Vagina (tissue), 2 donors: ENCODE measurements at places on chromosomes 13 and 19.

DNA sequence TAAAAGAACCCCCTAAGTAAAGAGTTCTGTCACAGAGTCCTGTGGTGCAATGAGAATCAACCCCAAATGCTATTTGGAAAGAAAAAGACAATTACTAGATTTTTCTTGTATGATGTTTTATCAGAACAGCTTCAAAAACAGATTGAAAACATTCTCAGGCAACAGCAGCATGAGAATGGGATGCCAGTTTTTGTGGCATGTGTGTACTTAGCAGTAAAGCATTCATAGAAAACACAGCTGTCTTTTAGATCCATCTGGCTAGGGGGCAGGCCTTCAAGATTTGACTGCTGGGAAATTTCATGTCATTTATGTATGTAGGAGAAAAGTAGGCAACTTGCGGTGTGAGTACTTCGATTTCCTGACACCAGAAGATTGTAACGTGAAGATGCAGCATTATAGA lies 170.5 kb upstream of the HTR2A start:
- DNase-seq: no peak

DNA sequence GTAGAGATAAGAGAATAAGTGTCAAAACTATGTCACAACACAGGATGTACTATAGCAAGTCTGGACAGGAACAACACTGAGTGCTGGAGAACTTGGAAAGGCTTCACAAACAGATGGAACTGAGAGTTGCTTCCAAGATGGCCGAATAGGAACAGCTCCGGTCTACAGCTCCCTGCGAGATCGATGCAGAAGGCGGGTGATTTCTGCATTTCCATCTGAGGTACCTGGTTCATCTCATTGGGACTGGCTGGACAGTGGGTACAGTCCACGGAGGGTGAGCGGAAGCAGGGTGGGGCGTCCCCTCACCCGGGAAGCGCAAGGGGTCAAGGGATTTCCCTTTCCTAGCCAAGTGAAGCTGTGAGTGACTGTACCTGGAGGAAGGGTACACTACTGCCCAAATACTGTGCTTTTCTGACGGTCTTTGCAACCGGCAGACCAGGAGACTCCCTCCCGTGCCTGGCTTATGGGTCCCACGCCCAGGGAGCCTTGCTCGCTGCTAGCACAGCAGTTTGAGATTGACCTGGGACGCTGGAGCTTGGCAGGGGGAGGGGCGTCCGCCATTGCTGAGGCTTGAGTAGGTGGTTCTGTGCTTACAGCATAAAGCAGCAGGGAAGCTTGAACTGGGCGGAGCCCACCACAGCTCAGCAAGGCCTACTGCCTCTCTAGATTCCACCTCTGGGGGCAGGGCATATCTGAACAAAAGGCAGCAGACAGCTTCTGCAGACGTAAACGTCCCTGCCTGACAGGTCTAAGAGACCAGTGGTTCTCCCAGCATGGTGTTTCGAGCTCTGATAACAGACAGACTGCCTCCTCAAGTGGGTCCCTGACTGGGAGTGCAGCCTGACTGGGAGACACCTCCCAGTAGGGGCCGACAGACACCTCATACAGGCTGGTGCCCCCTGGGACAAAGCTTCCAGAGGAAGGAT lies 46.0 kb downstream of the USP12 start:
- no peak for DNase-seq

DNA sequence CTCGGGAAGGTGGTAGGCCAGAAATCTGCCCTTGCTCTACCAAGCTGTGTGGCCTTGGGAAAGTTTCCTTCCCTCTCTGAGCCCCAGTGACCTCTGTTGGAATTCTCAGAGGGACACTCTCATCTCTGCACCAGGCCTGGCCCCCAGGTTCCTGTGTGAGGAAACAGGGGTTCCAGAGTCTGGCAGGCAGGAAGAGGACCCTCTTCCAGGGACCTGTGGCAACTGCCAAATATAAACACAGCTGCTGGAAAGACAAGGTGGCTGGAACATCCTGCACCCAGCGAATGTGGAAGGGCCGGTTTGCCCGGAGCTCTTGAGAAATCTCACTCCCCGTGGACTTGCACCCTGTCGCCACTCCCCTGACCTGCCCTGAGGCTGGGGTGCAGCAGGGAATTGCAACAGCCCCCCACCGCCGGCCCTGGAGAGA lies 52.8 kb downstream of the GADD45B start:
- DNase-seq: no peak

GRCh38 chr19:52034051-52034728 lies 6.0 kb upstream of the ZNF614 start:
- no peak for DNase-seq

DNA sequence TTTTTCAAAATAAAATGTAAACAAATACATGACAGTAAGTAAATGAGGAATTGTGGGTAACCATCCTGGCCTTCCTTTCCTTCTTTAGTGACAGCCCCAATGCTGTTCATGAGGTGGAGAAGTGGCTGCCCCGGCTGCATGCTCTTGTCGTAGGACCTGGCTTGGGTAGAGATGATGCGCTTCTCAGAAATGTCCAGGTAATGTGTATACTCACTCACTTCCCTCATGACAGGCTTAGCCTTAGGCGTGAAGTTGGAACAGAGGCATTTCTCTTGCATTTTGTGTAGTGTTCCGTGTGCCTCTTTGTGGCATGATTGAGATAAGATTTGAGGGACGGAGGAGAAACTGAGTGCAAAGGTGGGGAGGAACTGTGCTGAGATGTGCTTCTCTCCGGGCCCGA lies 12.0 kb downstream of the NAXD start:
- no peak for DNase-seq

- no peak for DNase-seq
Observed at GRCh38 chr13:26660766-26661165, 99.8 kb downstream of the GPR12 start.

DNA sequence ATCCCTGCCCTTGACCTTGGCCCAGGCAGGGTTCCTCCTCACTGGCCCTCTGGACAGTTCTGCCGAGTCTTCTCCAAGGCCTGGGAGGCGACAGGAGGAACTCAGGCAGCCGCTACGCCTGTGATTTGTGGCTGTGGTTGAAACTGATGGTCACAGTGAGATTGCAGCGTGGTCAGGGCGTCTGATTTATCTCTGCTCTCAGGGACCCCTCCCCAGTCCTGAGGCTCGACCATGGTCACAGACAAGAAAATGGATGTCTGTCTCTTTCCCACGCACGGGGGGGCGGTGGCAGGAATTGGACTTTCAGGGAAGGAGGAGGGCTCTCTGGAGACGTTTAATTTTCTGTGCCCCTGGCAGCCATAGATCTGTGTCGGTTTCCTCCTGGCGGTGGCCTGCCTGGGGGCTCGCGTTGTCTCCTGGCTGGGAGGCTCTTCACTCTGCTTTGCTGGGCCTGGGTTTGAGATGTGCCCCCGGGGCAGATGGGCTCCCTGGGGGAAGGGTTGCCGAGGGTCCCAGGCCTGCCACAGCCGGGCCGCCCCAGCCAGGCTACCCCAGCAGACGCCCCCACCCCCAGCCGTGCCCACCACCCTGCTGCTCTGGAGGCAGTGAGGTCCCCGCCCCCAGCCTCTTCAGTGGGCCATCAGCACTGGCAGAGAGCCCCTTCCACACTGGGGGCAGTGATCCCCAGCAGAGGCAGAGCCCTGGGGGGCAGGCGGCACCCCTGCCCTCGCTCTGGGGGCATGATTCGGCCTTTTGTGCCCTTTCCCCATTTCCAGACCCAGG lies 167.4 kb downstream of the KDM4B start:
- DNase-seq: no peak

- no peak for DNase-seq
Observed at GRCh38 chr13:88887045-88887662, 1216.0 kb downstream of the SLITRK5 start.

DNA sequence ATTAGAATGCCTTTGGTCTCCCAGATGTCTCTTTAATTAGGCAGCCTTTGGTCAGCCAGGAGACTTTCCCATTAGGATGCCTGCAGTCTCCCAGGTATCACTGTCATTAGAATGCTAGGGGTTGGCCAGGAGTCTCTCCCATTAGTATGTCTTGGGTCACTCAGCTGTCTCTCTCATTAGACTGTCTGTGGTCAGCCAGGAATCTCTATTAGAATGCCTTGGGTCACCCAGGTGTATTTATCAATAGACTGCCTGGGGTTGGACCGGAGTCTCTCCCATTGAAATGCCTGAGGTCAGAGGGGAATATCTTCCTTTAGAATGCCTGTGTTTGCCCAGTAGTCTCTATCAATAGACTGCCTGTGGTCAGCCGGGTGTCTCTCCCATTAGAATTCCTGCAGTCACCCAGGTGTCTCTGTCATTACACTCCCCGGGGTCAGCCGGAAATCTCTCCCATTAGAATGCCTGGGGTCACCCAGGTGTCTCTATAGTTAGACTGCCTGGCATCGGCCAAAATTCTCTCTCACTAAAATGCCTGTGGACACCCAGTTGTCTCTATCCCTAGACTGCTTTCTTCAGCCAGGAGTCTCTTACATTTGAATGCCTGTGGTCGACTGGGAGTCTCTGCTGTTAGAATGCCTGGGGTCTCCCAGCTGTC lies 1460.3 kb downstream of the UQCRFS1 start:
- DNase-seq: no peak

- no peak for DNase-seq
Observed at GRCh38 chr13:114140131-114140905, 7.9 kb upstream of the RASA3 start.
